Activated naive CD8-positive, alpha-beta T cell treated with anti-CD3 and anti-CD28 coated beads for 36 hours (primary cell): ENCODE measurements at places on chromosomes 11 and 22.

GRCh38 chr11:128422576-128423370 is 164.6 kb downstream of the ETS1 start:
- H3K36me3 ChIP-seq, result no peaks in the 10 kb centered on the region
- peaks cover 66% of the 10 kb centered on the region for H3K4me1 ChIP-seq
- H3K27me3 ChIP-seq, result no peaks in the 10 kb centered on the region

- H3K36me3 ChIP-seq, result no peaks in the 10 kb centered on the region
- no peak for DNase-seq
- H3K4me3 ChIP-seq, result no peak overlapping the region
- H3K4me1 ChIP-seq, result no peaks in the 10 kb centered on the region
- H3K27ac ChIP-seq, result no peak overlapping the region
These were observed 2330.0 kb upstream of the RAG2 start for GRCh38 chr11:38927993-38928392.

DNA sequence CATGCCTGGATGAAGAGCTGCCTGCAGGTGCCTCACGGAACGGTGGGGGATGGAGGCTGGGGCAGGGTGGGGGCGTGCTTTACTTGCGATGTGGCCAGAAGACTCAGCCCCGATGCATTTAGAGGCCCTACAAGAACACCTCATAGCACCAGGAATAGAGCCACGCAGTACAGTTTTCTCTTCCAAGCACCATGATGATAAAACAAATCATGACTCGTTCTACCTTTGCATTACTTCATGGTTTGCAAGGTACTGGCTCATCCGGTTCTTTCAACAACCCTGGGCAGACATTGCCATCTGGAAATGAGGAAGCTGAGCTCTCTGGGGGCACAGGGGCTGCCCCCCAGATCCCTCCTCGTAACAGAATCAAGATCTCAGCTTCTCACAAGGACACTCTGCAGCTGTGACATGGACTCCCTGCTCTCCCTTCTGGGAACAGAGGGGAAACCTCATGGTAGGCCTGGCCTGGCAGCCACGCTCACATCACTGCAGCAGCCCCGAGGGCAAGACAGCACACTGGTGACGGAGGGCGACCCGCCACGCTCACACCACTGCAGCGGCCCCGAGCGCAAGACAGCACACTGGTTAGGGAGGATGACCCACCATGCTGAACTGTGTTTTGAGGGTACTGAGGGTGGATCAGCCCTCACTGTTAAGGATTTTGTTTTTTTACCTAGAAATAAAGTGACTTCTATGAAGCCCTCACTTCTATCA is 46.9 kb downstream of the PHF21B start:
- no peak overlapping the region for H3K27ac ChIP-seq
- no peaks in the 10 kb centered on the region for H3K36me3 ChIP-seq
- no peak overlapping the region for H3K4me3 ChIP-seq
- H3K4me1 ChIP-seq, result no peaks in the 10 kb centered on the region
- no peak for DNase-seq

DNA sequence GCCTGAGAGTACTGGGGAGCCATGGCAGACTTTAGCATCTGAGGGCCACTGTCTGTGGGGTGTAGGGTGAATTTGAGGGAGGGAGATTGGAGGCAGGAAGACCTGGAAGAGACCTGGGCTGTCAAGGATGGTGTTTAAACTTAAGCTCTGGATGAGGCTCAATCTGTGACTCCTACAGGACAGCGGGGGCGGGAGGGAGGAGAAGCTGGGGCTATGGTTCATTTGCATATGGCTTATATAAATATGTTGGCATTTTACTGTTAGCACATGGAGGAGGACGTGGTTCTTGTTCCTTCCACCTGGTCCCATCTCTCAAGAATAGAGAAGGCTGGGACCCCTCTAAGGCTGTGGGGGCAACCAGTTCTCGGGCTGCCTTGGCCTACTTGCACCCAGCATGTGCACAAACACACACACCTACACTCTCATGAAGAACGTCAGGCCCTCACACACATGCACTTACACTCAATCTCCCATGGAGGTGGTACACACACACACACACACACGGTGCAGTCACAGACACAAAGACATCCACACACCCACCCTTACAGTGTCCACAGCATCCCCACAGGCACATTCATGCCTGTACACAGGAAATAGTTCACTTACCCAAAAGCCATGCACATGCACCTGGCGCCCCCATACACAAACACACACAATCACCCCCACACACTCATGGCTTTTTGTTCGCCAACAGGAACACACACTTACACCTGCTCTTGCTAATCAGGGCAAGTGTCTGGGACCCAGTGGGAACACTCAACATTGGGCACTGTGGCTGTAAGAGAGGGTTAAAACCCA is 81.3 kb downstream of the PDE2A start:
- H3K4me1 ChIP-seq, result peaks cover 30% of the 10 kb centered on the region
- DNase-seq, result no peak
- H3K27ac ChIP-seq, result no peak overlapping the region
- no peaks in the 10 kb centered on the region for H3K36me3 ChIP-seq
- peaks cover 35% of the 10 kb centered on the region for H3K27me3 ChIP-seq

GRCh38 chr11:78414321-78415051 is 3.1 kb downstream of the GAB2 start:
- peaks cover 2% of the 10 kb centered on the region for H3K36me3 ChIP-seq
- no peak overlapping the region for H3K4me3 ChIP-seq
- H3K27ac ChIP-seq, result no peak overlapping the region
- H3K27me3 ChIP-seq, result peaks cover 26% of the 10 kb centered on the region
- DNase-seq, result no peak

GRCh38 chr11:110261195-110262071 is 35.0 kb downstream of the RDX start:
- H3K36me3 ChIP-seq, result peaks cover 31% of the 10 kb centered on the region
- no peak overlapping the region for H3K4me3 ChIP-seq
- H3K4me1 ChIP-seq, result no peaks in the 10 kb centered on the region
- H3K27me3 ChIP-seq, result no peaks in the 10 kb centered on the region

- H3K27me3 ChIP-seq, result no peaks in the 10 kb centered on the region
- DNase-seq, result no peak
- no peak overlapping the region for H3K4me3 ChIP-seq
- peaks cover 37% of the 10 kb centered on the region for H3K4me1 ChIP-seq
- peaks cover 22% of the 10 kb centered on the region for H3K36me3 ChIP-seq
These were observed 8.0 kb downstream of the TTC17 start for GRCh38 chr11:43366677-43367076.
